ENCODE measurements at places on chromosomes 16 and 17. TPM values are rescaled to one million over a fixed set of nuclear protein-coding genes. Genes with fewer than 3 reads are reported as not detected.

- no peak for DNase-seq
These were observed 19.6 kb downstream of the SBK1 start for GRCh38 chr16:28311913-28312312.

DNA sequence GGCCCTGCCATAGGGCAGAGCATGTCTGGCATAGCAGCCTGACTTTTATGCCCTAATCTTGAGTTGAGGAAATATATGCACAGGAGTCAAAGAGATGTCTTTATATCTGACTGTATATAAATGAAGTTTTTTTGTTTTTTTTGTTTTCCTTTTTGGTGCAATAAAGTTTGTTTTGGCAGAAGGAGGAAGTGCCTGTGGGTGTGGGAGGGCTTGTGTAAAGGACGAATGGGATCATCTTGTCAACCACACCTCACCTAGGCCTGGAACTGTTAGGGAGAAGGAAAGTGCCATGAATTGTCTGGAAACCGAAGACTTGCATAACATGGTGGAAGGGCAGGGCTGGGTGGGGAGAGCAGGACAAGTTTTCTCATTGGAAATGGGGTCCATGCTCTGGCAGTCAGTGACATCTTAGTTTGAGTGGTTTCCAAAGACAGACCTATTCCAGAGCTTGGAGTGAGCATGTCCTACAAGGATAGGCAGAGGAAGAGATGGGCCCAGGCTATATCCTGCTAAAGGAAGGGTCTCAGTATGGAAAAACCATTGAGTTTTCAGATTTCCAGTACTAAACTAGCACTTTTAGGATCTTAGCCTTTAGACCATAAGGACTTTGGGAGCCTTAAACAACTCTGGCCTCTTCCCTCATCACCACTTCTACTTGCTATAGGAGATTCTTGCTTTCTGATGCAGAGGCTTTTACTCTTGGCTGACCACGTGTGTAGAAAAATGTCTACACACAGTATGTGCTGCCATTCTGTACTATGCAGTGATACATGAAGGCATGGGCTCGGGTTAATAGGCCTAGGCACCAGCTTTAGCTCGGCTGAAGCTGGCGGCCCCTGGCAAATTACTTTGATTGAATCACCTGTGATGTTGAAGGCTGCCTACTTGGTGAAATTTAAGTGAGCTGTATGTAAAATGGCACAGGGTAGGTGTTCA is 15.5 kb downstream of the SNF8 start:
- DNase-seq: no peak

DNA sequence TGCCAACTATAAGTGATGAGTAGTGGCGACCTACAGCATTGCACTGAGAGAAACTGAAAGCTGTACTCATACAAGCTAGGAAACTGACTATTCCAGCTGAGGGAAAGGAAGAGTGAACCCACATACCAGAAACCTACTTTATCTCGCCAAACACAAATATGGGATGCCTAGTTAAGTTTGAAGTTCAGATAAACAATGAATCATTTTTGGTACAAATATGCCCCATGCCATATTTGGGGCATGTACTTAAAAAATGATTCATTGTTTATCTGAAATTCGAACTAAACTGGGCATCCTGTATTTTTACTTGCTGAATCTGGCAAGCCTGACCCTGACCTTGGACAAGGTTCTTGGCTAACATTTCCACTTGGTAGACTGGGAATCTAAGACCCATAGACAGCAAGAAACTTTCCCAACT is 527.8 kb upstream of the PSMD7 start:
- no peak for DNase-seq

Gene ERCC4
- total RNA-seq: 8.6 TPM

Gene PIPOX
- total RNA-seq: 1.2 TPM

DNA sequence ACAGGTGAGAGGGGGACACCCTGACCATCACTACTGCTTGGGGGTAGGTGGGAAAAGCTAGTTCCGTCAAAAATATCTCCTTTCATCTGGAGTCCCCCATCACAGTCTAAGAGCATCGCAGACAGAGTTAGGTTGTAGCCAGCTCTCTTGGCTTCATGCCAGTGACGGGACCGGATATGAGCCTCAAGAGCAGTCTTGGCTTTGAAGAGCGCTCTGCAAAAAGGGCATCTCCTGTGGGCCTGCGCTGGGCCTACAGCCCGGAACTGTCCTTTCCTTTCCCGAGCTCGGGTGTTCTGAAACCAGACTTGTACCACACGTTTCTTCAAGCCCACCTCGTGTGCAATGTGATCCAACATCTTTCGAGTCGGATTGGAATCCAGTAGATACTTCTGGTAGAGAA is 253.6 kb downstream of the ZFHX3 start:
- no peak for DNase-seq

- DNase-seq: no peak
These were observed 42.5 kb upstream of the KSR1 start for GRCh38 chr17:27413792-27414191.

Measured in tongue (tissue), 3 donors.